ENCODE measurements at places on chromosomes 16 and 17.

DNA sequence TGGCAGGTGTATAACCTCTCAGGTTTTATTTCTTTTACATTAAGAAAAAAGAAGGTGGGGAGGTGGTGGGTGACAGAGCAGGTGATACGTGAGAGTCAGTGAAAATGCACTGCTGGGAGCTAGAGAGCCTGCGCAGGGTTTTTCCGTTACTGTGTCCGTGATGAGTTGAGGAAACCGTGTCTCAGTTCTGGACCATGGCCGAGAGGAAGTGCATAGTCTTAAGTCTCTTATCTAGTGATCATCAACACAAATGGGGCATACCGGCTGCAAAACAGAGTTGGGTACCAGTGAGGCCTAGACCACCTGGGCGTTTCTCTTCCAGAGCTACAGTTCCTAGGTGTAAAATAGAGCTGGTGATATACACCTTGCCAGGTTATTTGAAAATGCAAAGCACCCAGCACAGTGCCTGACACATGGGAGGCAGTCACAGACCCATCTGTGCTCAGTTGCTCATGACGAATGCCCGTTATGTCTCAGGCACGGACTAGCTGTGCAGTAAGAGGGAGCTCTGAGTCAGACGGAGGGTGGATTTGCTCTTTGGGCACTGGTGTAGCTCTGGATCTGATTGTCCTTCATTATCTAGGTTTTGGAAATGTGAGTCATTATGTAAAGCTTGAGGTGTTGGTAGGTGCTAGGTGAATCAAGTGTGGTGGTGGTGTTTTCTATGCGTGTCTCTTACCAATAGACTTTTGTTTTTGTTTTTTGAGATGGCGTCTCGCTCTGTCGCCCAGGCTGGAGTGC is 60.9 kb downstream of the RPTOR start:
- DNase-seq = no peak

GRCh38 chr16:77383606-77384187 is 51.1 kb downstream of the ADAMTS18 start:
- no peak for DNase-seq

DNA sequence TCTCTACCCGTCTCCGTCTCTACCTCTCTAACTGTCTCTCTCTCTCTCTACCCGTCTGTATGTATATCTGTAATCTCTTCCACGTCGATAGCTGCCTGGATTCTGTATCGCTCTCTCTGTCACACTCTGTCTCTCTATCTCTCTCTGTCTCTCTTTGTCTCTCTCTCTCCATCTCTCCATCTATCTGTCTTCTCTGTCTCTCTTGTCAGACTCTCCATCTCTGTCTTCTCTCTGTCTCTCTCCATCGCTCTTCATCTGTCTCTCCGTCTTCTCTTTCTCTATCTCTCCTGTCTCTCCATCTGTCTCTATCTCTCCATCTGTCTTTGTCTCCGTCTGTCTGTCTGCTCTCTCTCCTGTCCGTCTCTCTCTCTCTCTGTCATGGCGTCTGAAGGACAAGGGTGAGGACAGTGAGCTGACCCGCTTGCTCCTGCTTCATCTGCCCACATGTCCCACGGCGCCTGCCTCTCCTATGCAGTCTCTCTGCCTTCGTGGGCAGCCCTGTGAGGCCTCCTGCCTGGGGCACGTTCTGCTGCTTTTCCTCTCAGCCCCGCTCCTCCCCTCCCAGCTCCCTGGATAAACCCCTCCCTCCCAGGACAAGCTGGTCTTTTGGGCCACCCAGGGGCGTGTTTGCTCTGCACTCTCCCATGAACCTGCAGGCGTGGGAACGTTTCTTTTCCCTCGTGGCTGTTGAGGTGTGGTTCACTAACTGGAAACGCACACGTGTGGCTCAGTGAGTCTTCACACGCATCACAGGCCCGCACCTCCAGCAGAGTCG is 18.9 kb downstream of the ACSF3 start:
- no peak for DNase-seq

DNA sequence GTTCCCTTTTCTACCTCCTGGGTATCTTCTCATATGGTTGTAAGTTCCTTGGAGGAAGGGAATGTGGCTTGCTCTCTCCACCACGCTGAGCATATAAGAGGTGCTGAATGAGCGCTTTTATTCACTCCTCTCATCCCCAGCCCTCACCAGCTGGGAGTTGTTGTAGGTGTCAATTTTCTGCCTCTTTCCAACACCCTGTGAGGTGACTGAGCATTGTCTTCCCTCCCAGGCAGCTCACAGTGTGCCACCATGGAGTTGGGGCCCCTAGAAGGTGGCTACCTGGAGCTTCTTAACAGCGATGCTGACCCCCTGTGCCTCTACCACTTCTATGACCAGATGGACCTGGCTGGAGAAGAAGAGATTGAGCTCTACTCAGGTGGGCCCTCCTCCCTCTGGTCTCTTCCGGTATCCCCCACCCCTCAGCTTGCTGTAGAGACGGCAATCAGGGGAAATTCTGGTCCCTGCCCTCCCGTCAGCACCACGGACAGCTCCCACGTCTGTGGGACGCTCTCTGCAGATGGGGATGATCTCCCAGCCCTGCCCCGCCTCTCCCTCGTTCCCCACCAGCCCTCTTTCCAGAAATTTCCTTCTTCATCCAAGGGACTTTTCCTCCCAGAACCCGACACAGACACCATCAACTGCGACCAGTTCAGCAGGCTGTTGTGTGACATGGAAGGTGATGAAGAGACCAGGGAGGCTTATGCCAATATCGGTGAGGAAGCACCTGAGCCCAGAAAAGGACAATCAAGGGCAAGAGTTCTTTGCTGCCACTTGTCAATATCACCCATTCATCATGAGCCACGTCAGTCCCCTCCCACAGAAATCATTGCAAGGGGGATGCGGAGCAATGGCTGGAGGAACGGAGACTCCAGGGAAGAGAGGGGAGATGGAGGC is 18.3 kb downstream of the CIITA start:
- no peak for DNase-seq

GRCh38 chr17:72898725-72899124 is 193.8 kb downstream of the SLC39A11 start:
- DNase-seq = no peak

DNA sequence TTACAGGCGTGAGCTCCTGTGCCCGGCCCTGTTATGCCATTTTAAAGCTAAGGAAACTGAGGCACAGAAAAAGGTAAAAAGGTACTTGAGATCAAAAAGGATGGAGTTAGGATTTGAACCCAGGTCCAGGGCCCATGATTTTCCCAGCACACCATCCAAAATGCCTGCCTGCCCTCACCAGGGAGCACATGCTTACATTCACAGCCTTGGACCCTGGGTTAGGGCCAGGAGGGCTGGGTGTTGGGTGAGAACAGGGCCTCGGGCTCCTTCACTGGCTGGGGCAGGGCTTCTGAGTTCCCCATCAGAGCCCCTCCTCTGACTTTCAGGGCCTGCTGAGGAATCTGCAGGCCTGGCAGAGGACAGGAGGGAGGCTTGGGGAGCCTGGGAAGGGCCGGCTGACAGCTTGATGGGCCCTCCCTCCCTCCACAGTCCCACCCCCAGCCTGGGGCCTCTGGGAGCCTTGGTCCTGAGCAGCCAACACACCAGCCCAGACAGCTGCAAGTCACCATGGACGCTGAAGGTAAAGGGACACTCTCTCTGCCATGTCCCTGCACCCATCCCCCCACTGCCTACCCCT is at the start of gene QPRT:
QPRT (plus strand) TSS at position 490 of the 577 bp plus-strand sequence; CDS start at position 508, 18 bp downstream.
- peak; percentile 69 for DNase-seq
